ENCODE measurements at places on chromosomes 12 and 14.

DNA sequence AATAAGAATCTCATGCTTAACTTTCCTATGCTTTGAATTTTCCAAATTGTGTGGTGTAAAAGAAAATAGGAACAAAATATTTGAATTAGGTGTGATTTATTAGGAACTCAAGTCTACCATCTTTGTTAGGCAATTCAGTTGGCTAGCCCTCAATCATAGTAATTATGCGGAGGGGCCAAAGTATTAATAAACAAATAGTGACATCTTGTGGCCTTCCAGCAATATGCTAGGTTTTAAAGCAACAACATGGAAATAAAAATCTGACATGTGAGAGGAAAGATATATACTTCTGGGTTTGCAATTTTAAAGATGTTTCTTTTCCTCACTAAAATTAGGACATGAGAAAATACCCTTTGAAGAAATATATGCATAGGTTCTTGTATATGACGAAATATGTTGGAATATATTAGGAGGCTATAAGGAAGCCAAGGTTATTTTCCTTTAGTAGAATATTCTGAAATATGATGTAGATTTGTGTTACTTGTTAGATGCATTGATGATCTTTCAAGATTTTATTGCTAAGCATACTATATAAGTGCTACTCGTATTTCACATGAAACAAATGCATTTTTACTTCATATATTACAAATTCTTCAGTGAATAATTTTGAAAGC, 200.4 kb downstream of the PTPRO start:
- no peak for DNase-seq

GRCh38 chr14:67553547-67553946, 20.5 kb downstream of the PLEKHH1 start:
- no peak for DNase-seq

DNA sequence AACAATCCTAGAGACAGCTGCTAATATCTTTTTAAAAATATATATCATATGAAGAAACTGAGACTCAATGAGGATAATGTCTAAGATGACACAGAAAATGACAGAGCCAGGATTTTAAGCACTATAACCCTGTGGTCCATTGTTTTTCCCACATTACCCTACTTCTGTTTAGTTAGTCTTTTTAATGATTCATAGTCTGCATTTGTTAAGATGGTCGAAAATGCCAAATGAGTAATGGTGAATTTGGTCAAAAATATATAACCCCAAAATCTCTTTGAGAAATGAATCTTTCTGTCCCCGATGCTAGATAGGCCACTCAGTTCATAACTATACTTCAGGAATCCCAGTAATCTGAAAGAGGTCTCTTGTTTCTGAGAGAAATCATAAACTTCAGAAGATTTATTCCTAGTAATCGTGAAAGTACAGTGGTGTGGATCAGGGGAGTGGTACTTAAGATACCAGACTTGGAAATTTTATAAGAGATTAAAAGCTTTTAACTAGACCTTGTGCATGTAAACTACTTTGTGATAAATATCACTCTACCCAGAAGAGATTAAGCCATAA, 10.8 kb downstream of the RTRAF start:
- DNase-seq = no peak

- DNase-seq = no peak
These were observed 6.9 kb downstream of the TGM1 start for GRCh38 chr14:24255931-24256711.

- no peak for DNase-seq
These were observed 2.9 kb downstream of the SPX start for GRCh38 chr12:21528953-21529352.

- DNase-seq = no peak
These were observed 86.0 kb downstream of the SLCO1A2 start for GRCh38 chr12:21248679-21249078.

GRCh38 chr12:117148642-117149041, 41.6 kb downstream of the FBXO21 start:
- DNase-seq = no peak

- DNase-seq = no peak
These were observed 122.0 kb upstream of the EGLN3 start for GRCh38 chr14:34072921-34073320.

DNA sequence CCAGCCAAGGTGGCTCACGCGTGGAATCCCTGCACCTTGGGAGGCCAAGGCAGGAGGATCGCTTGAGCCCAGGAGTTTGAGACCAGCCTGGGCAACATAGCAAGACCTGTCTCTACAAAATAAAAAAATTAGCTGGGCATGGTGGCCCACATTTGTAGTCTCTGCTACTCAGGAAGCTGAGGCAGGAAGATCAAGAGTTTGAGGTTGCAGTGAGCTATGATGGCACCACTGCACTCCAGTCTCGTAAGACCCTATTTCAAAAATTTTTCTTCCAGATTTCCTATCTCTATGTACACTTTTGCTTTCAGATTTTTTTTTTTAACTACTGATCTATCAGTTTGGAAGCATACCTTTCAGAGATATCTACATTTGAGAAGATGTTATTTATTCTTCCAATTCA, 15.3 kb downstream of the SNX6 start:
- no peak for DNase-seq

GRCh38 chr12:97292588-97292987, 170.0 kb upstream of the RMST start:
- DNase-seq = no peak

- no peak for DNase-seq
These were observed 11.7 kb downstream of the CAMKK2 start for GRCh38 chr12:121284551-121285390.

GRCh38 chr14:105335735-105336476, 21.4 kb downstream of the PACS2 start:
- no peak for DNase-seq

- DNase-seq = no peak
These were observed 39.3 kb downstream of the CCDC177 start for GRCh38 chr14:69535230-69535848.

GRCh38 chr12:41061192-41061591, 126.9 kb upstream of the PDZRN4 start:
- no peak for DNase-seq

DNA sequence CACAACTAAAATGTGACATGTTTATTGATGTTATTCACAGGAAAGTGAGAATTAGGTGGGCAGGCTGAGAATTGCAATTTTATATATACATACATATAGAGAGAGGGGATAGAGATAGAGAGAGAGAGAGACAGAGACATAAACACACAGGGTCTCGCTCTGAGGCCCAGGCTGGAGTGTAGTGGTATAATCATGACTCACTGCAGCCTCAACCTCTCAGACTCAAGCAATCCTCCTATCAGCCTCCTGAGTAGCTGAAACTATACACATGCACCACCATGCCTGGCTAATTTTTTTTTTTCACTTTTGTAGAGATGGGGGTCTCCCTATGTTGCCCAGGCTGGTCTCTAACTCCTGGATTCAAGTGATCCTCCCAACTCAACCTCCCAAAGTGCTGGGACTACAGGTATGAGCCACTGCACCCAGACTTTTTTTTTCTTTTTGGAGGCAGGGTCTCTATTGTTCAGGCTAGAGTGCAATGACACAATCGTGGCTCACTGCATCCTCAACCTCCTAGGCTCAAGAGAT, 49.1 kb downstream of the R3HDM2 start:
- DNase-seq = no peak

GRCh38 chr12:132046561-132046960, 96.8 kb downstream of the EP400 start:
- no peak for DNase-seq

GRCh38 chr14:36663404-36664321, 2.0 kb downstream of the PAX9 start:
- DNase-seq = no peak

GRCh38 chr12:131199221-131199620, 245.5 kb downstream of the ADGRD1 start:
- DNase-seq = no peak

DNA sequence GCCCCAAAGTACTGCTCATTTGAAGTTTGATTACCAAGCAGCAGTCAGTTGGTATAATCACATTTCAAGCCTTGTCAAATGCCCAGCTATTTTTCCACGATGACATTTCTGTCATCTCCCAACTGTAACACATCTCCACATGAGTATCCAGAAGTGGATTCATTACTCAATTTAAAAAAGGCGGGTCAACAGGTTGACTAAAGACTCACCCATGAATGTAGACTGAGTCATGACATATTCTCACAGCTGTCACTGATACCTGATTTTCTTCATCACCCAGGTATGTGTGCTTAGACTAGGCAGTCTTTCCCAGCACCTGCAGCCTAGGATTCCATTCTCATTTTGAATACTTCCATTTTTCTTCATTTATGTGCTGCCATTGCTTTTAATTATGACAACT, 75.1 kb upstream of the DBX2 start:
- no peak for DNase-seq

- DNase-seq = no peak
These were observed 279.3 kb upstream of the E2F7 start for GRCh38 chr12:77344651-77345050.

DNA sequence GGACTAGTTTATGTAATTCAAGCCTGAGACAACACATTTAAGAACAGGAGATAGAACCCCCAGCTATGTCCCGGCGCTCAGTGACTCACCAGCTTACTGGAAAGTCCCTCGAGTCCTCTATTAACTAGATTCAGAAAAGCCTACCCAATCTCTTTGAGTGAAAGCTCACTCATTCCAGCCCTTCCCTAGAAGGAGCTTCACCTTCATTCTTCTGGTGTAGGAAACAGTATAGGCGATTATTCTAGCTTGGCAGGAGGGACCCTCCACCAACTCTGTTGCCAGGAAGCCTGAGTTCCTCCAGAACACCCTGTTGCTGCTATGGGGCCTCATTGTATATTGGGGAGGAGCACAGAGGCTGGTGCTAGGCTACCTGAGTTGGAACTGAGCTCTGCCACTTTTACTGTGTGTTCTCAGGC, 57.2 kb upstream of the AEBP2 start:
- no peak for DNase-seq

DNA sequence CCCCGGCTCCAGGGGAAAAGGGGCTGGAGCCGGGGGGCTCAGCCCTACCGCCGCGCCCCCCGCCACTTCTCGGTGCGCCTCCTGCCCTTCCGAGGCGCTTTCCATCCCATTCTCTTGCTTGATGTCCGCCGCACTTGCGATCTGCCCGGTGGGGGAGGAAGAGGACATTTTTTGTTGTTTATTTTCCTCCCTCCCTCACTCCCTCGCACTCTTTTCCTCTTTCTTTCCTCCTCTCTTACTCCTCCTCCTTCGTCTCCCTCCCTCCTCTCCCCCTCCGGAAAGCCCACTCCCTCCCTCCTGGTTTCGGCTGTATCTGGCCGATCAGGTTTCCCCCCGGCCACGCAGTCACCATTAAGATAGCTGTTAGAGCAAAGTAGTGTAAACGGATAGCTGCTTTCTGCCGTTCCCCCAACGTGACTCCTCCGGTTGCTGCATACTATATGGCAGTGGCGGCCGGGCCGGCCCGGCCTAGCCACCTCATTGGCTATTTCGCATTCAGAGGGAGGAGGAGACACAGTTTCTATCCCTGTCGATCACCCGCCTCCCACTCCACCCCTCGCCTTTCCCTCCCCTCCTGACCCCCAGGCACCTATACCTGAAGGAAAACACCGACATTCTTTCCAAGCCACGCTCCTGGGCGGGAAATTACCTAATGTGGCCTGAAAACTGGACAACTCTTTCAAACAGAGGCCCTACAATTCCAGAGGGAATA, at the start of gene SIX4:
SIX4 (minus strand) TSS at position 445 of the 712 bp plus-strand sequence; CDS start at position 168, 277 bp downstream.
- peak; percentile 14 for DNase-seq

GRCh38 chr14:100824091-100824551, 1.8 kb upstream of the MEG3 start:
- no peak for DNase-seq

DNA sequence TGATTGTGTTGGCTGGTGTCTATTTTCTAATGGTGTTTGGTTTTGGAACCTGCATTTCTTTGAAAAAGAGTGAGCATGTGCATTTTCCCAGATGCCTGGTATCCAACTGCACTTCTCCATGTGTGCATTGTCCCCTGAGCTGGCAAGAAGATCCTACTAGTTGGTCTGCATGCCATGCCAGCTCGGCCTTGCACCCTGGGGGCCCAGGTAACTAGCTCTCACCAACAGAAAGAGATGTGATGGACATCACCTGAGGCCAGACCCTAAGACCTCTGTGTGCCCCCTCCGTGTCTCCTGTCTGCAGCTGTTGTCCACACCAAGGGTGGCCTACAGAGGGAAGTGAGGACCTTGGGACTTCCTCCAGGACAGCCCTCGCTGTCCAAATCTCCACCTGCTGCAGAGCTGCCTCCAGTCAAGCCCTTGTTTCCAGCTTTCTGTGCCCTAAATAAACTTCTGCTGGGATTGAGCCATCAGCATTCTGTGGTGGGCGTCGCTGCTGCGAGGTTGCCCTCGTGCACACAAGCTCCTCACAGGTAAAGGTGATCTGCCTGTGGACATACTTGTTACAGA, 30.1 kb upstream of the GPR132 start:
- no peak for DNase-seq

- DNase-seq = no peak
These were observed 18.5 kb upstream of the KRT80 start for GRCh38 chr12:52210186-52210924.

GRCh38 chr12:85367936-85368335, 87.9 kb downstream of the ALX1 start:
- DNase-seq = no peak

DNA sequence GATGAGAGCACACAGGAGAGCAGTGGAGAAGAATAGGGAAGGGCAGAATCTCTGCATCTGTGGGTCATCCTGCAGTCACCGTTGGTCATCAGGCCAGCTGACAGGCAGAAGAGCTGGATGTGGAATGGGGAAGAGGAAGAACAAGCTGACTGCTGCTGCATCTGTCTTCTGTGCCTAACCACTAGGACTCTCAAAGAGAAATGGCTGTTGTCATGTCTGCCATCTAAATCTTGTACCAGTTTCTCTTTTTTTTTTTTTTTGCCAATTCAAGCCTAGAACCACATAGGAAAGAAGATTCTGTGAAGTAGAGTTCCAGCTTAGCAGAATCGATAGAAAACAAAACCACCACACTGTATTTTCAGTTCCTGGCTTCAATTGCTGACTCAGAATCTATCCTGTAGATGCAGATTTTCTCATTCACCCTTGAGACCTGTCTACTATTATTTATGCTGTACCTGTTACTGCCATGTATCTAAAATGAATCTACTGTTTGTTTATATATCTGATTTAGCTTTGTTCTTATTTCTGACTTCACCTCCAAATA, 421.9 kb upstream of the PRICKLE1 start:
- DNase-seq = no peak

DNA sequence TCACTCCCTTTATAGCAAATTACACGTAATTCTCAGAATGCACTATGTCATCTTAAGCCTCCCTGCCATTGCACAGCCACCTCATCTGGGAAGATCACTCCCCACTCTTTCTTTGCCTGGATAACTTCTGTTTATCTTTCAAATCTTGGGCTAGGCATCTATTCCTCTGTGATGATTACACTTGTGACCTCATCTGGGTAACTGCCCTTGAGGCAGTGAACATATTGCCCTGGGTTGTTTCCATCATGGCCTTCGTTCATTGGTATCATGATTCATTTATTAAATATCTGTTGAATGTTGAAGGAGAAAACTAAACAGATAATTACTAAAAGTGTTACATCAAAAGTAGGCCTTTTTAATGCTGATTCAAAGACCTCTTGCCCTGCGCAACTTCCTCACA, 26.2 kb upstream of the PDE3A start:
- DNase-seq = no peak

GRCh38 chr12:51915003-51915625, 7.8 kb downstream of the ACVRL1 start:
- DNase-seq = no peak

- DNase-seq = peak; percentile 88
These were observed 5.5 kb downstream of the ITGA5 start for GRCh38 chr12:54413284-54414190.

- no peak for DNase-seq
These were observed 34.2 kb upstream of the C12orf50 start for GRCh38 chr12:88063375-88063774.
